T-helper 17 cell (primary cell): ENCODE measurements at places on chromosomes 6 and 20.

GRCh38 chr20:31505903-31506302 is 8.3 kb upstream of the HM13 start:
- no peak for DNase-seq
- H3K4me1 ChIP-seq: peaks cover 7% of the 10 kb centered on the region
- H3K27me3 ChIP-seq: peaks cover 28% of the 10 kb centered on the region
- no peak overlapping the region for H3K27ac ChIP-seq
- H3K4me3 ChIP-seq: no peak overlapping the region
- H3K36me3 ChIP-seq: no peaks in the 10 kb centered on the region

GRCh38 chr6:127103482-127103881 is 15.0 kb upstream of the RSPO3 start:
- no peak overlapping the region for H3K4me3 ChIP-seq
- H3K27ac ChIP-seq: no peak overlapping the region
- H3K27me3 ChIP-seq: peaks cover 18% of the 10 kb centered on the region
- DNase-seq: no peak

DNA sequence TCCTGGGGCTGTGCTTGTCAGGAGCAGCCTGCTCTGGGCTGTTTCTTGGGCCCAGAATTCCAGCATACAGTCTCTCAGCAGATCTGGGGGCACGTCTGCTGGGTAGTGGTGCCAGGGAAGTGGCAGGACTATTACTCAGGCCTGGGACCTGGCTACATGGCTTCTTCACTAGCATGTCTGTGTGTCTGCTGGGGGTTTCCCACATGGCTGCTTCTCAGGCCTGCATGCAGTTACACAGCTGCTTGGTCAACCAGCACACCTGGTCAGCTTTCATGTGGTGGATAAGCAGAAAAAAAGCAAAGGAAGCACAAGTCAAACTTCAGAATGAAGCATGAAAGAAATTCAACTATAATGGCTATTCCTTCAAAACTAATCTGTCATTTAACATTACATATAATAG is 316.2 kb upstream of the NOX3 start:
- no peak overlapping the region for H3K27ac ChIP-seq
- no peaks in the 10 kb centered on the region for H3K36me3 ChIP-seq
- no peak overlapping the region for H3K4me3 ChIP-seq
- no peak for DNase-seq
- H3K27me3 ChIP-seq: no peaks in the 10 kb centered on the region

DNA sequence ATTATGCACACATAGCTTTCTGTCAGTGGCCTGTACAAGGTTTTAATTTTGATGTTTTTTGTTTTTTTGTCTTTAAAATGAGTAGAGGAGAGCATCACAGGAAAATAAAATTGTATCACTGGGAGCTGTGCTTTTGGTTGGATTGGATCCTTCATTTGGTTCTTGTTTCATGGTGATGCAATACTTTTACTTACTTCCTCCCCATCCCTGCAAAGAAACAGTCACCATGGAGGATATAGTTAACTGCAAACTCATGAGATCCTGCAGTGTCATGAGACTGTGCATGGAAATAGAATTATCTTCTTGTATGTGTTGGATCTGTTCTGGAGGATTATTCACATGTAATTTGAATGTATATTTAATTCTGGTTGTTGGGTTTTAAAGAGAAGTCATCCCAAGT is 122.3 kb downstream of the JARID2 start:
- no peaks in the 10 kb centered on the region for H3K36me3 ChIP-seq
- H3K27me3 ChIP-seq: no peaks in the 10 kb centered on the region
- no peak for DNase-seq
- no peak overlapping the region for H3K4me3 ChIP-seq

DNA sequence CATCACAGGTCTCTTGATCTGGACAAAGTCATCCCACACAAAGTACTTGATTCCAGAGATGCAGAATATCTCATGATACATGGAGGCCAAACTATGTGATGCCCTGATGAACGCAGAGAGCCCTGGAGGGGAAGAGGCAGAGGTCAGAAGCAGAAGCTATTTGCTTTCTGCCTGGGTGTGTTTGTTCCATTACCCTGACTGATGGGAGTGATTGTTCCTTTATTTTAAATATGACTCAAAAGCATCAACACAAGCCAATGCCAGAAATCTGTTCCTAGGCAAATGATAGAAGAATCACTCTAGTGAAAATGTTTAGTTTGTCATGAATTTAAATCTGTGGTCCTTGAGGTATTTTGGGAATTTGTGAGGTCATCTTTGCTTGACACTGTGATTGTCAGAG is 54.7 kb upstream of the GGTLC1 start:
- H3K36me3 ChIP-seq: peaks cover 2% of the 10 kb centered on the region
- DNase-seq: no peak
- no peak overlapping the region for H3K4me3 ChIP-seq
- H3K27ac ChIP-seq: no peak overlapping the region
- peaks cover 14% of the 10 kb centered on the region for H3K4me1 ChIP-seq
- no peaks in the 10 kb centered on the region for H3K27me3 ChIP-seq

- no peaks in the 10 kb centered on the region for H3K36me3 ChIP-seq
- H3K27ac ChIP-seq: no peak overlapping the region
- H3K4me3 ChIP-seq: no peak overlapping the region
- DNase-seq: no peak
Observed at GRCh38 chr6:154071236-154071635, 32.2 kb downstream of the OPRM1 start.

DNA sequence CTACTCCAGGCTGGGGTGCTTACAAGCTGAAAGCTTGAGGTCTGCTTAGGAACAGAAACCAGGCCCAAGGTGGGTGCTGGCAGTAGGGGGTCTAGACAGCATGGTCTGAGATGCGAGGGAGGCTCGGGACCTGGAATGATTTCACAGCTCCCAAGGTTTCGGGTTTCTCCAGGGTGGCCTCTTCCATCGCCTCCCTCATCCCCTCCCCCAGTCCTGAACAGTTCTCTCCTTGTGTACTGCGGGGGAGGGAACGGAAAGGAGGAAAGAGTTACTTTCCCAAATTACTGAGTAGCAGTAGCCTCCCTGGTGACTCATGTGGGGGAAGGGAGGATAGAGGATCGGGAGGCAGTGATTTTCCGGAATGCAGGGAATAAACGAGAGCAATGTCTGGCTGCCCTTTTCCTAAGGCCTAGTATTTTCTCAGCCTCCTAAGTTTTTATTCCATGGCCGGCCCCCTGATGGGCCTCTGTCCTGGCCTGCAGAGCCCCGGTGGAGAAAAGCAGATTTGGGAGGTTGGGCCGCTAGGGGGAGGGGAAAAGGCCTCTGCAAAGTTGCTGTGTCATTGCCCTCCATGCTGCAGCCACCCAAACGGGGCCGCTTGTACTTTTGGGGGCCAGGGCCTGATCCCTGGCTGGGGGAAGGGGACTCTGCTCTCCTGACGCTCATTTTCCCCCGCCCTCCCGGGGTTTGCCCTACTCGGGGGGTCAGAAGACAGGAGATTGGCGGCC is 1.5 kb downstream of the BRD2 start:
- DNase-seq: peak; percentile 42
- H3K4me3 ChIP-seq: peak overlapping the region; percentile 100
- H3K4me1 ChIP-seq: peaks cover 69% of the 10 kb centered on the region
- H3K27ac ChIP-seq: peak overlapping the region; percentile 99
- no peaks in the 10 kb centered on the region for H3K27me3 ChIP-seq

DNA sequence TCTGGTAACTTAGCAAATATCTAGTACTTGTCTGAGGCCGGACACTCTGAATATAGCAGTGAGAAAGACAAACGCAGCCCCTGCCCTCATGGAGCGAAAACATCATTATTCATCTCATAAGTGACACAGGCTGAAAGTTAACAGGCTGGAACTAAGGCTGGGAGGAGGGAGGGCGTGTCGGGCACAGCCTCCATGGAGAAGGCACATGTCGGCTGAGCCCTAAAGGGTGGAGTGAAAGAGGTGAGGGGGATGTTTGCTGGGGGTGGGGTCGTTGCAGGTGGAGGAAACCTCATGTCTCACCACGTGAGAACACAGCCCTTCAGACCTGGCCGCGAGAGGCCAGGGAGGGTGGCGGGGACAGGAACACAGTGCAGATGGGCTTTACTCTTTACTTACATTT is 108.8 kb upstream of the FOXC1 start:
- peaks cover 44% of the 10 kb centered on the region for H3K27me3 ChIP-seq
- H3K27ac ChIP-seq: no peak overlapping the region
- peaks cover 7% of the 10 kb centered on the region for H3K4me1 ChIP-seq
- no peak overlapping the region for H3K4me3 ChIP-seq

DNA sequence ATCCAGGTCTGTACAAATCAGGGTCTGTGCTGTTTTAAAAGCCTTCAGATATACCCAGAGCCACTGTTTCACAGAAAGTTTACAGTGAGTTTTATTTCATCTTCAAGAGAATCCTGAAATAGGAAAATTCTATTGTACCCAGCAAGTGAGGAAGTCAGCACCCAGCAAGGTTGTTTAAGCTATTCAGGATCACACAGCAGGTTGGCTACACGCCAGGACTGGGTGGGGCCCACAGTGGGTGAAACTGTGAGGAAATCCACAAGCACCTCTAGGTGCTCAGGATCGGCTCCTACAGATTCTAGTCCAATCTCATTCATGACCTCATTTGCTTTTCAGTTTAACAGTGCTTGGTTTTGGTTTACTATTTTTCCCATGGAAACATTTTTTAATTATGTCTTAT is 128.9 kb downstream of the SYNDIG1 start:
- peaks cover 4% of the 10 kb centered on the region for H3K27me3 ChIP-seq

- no peak overlapping the region for H3K27ac ChIP-seq
- H3K27me3 ChIP-seq: no peaks in the 10 kb centered on the region
- H3K4me1 ChIP-seq: peaks cover 2% of the 10 kb centered on the region
- DNase-seq: no peak
Observed at GRCh38 chr6:127453845-127454619, 5.2 kb downstream of the KIAA0408 start.

GRCh38 chr6:133501675-133502270 is 260.6 kb downstream of the EYA4 start:
- peaks cover 11% of the 10 kb centered on the region for H3K27me3 ChIP-seq
- H3K4me3 ChIP-seq: no peak overlapping the region
- DNase-seq: no peak
- no peaks in the 10 kb centered on the region for H3K36me3 ChIP-seq
- H3K4me1 ChIP-seq: no peaks in the 10 kb centered on the region
- no peak overlapping the region for H3K27ac ChIP-seq

DNA sequence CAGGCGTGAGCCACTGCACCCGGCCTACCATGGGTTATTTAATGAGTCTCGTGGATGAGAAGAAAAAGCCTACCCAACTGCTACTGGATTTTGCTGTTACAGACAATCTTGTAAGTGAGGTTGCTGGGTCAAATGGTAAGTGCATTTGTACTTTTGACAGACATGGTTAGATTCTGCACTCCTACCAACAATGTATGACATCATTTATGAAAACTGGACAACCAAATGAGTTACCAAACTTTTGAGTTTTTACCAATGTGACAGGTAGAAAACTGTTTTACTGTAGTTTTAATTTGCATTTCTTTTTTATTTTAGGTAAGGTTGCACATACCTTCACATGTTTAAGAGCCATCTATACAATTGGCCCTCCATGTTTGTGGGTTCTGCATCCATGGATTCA is 48.2 kb downstream of the PDSS2 start:
- no peaks in the 10 kb centered on the region for H3K27me3 ChIP-seq
- H3K36me3 ChIP-seq: peaks cover 4% of the 10 kb centered on the region
- peaks cover 5% of the 10 kb centered on the region for H3K4me1 ChIP-seq
